ENCODE measurements at places on chromosomes 3 and 15.

GRCh38 chr15:68501259-68501591 is 69.3 kb upstream of the ITGA11 start:
- no peak for DNase-seq

GRCh38 chr15:91435113-91435512 is 335.1 kb downstream of the SV2B start:
- DNase-seq, result no peak

GRCh38 chr3:101643861-101644613 is 32.9 kb downstream of the ZBTB11 start:
- DNase-seq, result no peak

- no peak for DNase-seq
Observed at GRCh38 chr15:66934868-66935520, 130.4 kb upstream of the SMAD3 start.

All from hematopoietic multipotent progenitor cell treated with erythropoietin and hydrocortisone succinate and interleukin-3 and kit ligand, for 17 days (in vitro differentiated cells).